CD8-positive, alpha-beta T cell (primary cell): ENCODE measurements at places on chromosomes 1 and 21.

GRCh38 chr21:15210235-15210678 lies 145.5 kb upstream of the NRIP1 start:
- no peak for DNase-seq

GRCh38 chr1:15343729-15344128 lies 66.0 kb upstream of the EFHD2 start:
- no peak for DNase-seq

- DNase-seq = no peak
Measured at GRCh38 chr1:57214951-57215575, 208.8 kb downstream of the DAB1 start.

DNA sequence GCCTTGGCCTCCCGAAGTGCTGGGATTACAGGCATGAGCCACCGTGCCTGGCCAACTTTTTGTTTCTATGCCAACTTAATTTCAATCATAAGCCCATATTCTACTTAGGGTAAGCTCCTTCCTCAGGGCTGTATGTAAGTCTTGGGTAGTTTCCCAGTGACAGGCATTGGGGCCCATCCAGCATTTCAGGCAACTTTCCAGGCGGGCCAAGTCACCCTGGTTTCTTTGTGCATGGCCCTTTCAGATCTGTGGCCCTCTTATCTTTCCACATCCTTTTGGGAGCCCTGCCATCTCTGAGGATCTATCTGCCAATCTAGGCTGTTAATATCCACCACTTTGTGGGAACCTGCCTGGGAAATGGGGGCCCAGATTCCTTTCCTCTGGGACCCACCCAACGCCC lies 58.7 kb downstream of the TNN start:
- no peak for DNase-seq

DNA sequence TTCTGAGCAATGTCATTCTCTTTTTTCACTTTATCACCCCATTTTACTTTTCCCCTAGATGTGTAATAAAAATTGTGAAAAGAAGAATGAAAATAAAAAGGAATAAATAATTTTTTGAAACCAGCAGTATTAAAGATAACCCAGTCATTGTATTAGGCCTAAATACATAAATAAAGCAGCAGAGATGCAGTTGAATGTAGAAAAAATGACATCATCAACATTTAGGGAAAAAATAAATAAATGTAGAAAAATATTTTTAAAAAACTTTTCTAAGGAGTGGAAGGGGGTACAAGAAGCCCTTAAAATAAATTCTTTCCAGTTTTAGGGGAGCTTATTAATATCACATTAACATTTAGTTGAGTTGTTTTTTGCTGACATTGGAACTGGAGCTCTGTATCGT lies 15.3 kb upstream of the ENAH start:
- no peak for DNase-seq

- DNase-seq = no peak
Measured at GRCh38 chr1:11169202-11169601, 20.0 kb upstream of the ANGPTL7 start.
